ENCODE measurements at places on chromosomes 1 and 21.
A peak's percentile ranks its signal among the peaks of the same experiment; 100 is the strongest.

- DNase-seq: no peak
These were observed 185.6 kb downstream of the DAB1 start for GRCh38 chr1:57238233-57238781.

DNA sequence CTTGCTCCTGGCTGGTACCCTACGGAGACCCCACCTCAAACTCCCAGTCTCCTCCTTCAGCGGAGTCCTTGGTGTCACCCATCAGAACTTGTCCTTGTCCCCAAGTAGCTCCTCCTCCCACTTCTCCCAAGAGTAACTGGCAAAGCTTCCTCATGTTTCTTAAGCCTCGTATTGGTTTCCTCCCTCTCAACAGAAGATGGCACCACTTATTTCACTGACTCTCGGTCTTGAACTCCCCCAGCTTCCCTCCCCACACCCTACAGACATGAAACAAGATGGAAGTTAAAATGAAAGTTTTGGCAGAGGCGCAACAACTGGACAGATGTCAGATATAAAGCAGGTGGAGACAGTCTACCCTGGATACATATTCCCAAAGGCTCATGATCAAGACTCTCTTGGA lies 13.4 kb downstream of the RAB7B start:
- no peak for DNase-seq

DNA sequence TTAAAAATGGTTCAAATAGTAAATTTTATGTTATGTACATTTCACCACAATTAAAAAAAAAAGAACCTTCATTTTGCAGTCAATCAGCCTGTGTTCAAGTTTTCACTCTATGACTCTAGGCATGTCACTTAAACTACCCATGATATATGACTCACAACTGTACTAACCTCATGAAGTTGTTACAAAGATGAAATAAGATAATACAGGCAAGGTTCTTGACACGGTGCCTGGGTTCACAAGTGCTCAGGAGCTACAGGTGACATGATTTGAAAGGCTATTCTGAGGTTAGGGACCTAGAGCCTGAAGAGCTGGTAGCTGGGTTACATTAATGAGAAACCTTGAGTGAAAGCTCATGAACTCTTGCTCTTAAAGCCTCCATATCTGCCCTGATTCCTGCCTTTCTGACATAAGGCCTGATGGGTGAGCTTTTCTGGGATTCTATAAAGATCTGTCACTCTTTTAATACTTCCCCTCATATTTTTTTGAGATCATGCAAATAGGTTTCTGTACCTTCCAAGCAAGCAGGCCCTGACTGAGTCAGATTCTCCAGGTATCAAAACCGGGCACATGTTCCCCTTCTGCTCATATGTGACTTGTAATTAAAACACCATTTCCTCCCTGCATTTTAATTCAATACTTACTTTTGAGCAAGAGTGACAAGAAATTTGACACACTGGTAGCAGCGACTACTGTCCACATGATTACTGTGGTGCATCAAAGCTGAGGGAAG lies 34.0 kb downstream of the PCSK9 start:
- no peak for DNase-seq

DNA sequence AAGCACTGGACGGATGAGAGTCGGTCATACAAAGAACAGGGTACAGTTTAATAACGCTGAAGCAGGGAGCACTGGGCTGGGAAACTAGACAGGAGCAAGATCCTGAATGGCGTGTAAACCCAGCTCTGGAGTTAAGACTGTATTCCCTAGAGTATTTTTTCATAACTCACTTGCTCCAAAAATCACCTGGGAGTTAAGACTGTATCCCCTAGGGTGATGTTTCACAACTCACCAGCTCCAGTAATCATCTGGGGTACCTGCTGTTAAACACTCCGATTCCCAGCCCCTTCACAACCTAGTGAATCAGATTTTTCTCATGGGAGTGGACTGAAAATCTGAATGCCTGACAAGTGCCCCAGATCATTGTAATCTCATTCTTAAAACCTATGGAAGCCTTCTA lies 123.2 kb downstream of the MAB21L3 start:
- DNase-seq: no peak

DNA sequence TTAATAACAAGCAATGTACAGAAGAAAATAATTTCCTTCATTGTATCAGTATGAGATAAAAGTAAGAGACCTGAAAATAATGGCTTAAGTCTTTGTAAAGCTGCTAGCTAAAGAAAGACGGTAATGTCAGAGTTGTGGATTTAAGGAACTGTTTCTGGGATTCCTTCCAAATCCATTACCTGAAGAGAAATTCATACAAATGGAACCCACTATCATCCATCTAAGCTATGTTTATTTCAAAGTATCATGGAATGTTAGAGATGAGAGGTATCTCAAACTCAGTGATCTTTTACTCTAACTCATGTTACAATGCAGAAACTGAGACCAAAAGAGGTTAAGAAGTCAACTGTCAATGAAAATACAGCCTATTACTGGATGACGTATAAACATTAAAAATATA lies 197.7 kb downstream of the DENND1B start:
- no peak for DNase-seq

- DNase-seq: no peak
These were observed 112.2 kb downstream of the MAP3K21 start for GRCh38 chr1:233439721-233440120.

DNA sequence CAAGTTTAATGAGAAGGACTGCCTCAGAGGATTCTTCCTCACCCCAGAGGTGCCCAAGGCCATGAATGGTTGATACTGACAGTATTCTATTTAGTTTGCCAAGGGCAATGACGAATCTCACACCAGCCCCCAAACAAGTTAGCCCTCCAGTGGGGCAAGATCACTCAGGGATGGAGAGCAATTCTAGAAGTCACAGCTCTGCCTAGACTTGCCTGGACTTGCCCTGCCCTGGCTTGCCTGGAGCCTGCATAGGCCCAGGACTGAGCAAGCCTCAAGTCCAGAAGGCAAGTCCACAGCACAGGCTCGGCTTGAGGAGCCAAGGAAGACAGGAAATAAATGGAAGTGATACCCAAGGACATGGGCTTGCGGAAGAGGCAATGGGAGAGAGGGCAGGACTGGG lies 39.5 kb upstream of the RGS16 start:
- no peak for DNase-seq

GRCh38 chr21:43361493-43362296 lies 65.2 kb downstream of the SIK1 start:
- no peak for DNase-seq

DNA sequence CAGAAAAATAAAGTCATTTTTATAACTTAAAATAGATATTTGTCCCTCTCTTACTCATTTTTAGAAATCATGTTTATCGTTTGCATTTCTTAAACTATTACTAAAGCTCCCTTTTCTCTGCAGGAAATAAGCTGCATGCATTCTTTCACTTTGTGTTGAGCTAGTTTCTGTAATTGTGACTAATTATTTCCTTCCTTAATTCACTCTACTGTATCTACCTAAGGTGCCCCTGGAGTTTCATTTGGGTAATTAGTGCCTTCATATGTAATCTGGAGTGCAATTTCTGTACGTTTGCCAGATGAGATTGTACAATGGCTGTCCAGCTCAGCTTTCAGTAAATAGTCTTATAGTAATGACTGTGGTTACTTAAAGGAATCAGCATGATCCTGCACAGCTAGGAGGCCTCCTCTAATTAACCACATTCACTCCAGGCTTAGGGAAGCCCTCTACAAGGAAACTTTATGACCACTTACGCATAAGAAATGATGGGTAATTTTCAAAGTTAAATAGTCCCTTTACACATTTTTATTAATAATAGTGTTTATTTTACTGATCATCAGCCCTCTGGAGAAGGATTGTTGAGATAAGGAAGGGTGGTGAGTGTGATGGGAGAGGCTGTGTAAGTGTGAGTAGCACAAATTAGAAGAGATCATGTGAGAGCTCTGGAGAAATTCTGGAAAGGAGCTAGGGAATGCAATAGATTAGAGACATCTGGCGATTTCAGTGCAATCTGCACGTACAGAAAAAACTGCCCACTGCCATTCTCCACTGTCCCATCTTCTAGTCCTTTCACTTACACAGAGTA lies 86.8 kb downstream of the LRRC8C start:
- DNase-seq: no peak

- DNase-seq: no peak
These were observed 13.4 kb downstream of the TMEM9 start for GRCh38 chr1:201140941-201141260.

- no peak for DNase-seq
These were observed 477.5 kb upstream of the DAB1 start for GRCh38 chr1:57901208-57901919.

- no peak for DNase-seq
These were observed 482 bp downstream of the SLC2A5 start for GRCh38 chr1:9068981-9069325.

DNA sequence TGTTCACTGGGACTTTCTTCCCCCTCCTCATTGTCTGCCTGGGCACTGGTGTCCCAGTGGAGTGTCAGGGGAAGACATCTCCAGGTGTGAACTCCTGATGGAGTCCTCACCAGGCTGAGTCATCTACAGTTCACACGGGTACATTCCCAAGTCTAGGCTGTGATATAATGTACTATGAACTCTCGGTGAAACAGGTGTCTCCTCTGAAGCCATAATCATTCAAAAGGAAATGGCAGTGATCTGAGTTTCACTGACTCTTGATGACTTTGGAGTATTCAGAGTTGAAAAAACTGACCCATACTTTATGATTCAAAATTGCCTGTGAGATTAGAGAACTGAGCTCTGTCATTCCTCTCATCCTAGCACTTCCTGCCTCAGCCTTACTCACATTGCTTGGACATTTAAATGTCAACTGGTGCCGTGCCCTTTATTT lies 9.1 kb downstream of the LAMC2 start:
- DNase-seq: no peak

DNA sequence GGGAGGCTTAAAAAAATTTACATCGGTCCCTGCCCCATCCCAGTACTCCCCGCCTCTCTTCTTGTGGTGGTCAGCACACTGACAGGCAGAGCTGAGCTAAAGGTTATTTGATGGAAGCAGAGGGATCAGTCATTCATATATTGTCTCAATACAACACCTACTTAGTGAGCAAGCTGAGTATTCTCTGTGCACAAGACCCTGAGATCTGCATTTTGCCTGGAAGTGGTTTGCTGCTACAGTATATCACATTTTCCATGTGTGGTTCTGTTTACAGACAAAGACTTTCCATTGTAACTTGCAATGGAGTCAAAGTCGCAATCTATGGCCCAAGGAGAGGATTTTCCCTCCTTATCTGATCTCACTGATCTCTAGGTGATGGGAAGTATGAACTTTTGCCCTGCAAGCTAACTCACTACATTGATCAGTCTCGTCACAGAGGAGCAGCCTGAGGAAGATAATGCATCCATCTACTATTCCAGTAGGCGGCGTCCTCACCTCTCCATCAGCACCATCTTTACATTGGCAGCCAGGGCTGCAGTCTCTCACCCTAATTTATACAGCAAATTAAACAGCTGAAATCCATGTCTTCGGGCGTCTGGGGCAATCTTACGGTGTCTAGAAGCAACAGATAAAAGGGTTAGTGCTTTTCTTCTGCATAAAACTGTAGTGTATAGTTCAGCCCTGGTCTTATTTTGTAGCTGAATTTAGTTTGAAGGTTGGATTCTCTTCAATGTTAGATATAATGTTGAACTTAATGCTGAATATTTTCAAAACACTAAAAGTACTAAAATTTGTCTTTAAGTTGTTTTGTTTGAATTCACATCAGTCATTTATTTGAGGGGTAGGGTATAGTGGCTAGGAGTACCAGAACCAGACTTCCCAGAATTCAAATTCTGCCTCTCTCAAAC lies 3.2 kb upstream of the TRAF5 start:
- peak; percentile 31 for DNase-seq

- DNase-seq: no peak
These were observed 4.2 kb downstream of the ANGPTL7 start for GRCh38 chr1:11193376-11193775.

GRCh38 chr21:37827913-37828312 lies 88.3 kb downstream of the KCNJ6 start:
- no peak for DNase-seq

DNA sequence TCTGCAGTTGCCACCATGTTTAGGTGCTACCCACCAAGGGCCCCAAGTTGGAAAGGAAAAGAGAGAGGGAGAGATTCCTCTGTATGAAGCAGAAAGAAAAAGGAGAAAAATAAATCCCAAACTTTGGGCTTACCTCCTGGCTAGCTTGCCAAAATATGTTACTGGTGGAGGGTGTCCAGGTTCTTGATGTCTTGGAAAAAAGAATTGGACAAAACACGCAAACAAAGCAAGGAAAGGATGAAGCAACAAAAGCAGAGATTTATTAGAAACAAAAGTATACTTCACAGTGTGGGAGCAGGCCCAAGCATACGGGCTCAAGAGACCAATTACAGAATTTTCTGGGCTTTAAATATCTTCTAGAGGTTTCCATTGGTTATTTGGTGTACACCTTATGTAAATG lies 204.5 kb upstream of the LRRC7 start:
- DNase-seq: no peak

DNA sequence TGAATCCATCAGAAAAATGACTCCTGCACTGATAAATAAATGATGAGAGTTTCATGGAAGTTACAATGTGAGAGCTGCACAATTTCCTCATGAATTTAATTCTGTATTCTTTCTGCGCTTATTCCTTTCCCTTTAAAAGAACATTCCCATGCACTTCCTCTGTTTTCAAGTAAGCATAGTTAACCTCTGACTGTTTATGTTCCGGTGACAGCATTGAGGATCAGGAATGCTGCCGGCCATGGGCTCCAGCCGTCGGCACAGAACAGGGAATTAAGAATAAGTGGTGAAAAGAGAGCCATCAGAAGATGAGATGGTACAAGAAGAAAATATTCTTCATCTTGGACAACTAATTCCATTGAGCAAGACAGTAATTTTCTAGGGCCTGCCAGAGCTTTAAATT lies 65.3 kb downstream of the SUSD4 start:
- no peak for DNase-seq

DNA sequence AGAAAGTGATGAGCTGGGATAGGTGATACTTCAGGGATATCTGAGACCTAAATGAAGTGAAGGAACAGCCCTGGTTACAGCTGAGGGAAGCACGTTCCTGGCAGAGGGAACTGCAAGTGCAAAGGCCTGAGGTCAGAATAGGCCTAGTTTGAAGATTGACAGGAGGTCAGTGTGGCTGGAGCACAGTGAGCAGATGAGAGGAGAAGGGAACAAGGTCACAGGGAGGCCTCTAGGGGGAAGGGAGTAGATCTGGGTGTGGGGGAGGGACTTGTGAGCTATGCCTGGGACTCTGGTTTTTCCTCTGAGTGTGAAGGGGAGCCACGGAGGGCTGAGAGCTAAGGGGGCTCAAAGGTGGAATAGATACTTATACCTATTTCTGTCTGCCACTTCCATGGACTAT lies 736.4 kb downstream of the MATN1 start:
- DNase-seq: no peak

DNA sequence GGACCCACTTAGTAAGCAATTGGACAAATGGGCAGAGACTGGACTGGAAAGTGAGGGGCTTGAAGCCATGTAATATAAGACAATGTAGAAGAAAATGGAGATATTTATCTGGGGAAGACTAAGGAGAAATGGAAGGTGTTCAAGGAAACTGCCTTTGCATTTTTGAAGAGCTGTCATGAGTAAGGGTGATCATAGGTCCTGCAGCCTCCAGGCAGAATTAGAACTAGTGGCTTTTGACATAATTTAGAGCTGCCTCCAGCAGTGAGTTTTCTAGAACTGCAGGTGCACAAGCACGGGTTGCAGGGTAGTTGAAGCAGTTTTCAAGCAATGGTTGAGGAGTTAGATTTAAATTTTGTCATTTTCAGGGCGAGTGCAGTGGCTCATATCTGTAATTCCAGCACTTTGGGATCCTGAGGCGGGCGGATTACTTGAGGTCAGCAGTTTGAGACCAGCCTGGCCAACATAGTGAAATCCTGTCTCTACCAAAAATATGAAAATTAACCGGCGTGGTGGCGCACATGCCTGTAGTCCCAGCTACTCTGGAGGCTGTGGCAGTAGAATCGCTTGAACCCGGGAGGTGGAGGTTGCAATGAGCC lies 3.7 kb upstream of the CDC14A start:
- DNase-seq: no peak

All from stimulated activated CD8-positive, alpha-beta memory T cell treated with anti-CD3 and anti-CD28 coated beads, Interleukin-15, amount 100 ng/mL, for 4 hours (primary cell).